ENCODE measurements at places on chromosomes 11 and 22. TPM values are rescaled to one million over a fixed set of nuclear protein-coding genes. Genes with fewer than 3 reads are reported as not detected.

Gene P2RY6
- 0.44 TPM for total RNA-seq

Gene DCDC1
- total RNA-seq, result 34.7 TPM

Gene DDX10
- total RNA-seq, result 38.6 TPM

Gene AGBL2
- 4.2 TPM for total RNA-seq

Gene FLRT1
- 14.0 TPM for total RNA-seq

Measured in camera-type eye (tissue), 1 donor.